ENCODE measurements at places on chromosomes 1 and 21.

DNA sequence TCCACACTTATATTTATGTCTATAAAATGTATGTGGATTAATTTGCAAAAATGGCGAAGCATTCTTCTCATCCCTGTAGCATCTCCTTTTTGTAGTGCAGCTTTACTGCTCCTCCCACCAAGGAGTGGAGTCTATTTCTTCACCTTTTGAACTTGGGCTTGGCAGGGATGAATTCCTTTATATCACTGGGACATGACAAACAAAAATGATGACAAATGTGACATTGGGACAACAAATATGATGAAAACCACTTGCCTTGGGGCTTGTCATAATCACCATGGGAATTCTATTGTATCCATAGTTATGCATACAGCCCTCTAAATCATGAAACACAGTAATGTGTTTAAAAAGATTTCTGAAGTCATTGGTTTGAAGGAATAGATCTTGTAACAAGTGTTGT lies 155.0 kb downstream of the TNFSF18 start:
- DNase-seq: peak; percentile 58

DNA sequence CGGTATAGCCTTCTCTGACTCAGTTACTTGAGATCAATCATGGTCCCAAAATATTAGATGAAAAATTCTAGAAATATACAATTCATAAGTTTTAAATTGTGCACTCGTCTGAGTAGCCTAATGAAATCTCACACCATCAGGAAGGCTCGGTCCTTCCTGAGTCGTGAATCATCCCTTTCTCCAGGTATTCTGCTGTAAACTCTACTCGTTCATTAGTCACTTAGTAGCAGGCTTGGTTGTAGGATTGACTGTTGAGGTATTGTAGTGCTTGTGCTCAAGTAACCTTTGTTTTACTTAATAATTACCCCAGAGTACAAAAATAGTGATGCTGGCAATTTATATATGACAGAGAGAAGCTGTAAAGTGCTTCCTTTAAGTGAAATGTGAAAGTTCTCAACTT lies 238.7 kb downstream of the OLFM3 start:
- no peak for DNase-seq

DNA sequence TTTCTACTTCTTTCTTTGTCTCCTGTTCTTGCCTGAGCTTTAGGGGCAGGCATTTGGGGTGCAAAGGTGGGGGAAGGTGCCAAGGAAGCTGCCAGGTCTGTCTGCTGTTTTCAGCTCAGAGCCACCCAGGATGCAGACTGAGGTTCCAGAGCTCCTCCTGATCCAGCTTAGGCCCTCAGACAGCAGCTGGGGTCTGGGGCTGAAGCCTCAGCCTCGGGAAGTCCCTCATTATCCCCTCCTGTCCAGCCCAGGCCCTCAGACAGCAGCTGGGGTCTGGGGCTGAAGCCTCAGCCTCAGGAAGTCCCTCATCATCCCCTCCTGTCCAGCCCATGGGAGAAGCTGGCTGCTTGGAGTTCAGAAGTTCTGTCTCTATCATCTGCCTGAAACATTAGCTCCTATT lies 257.7 kb upstream of the CSF3R start:
- DNase-seq: no peak

DNA sequence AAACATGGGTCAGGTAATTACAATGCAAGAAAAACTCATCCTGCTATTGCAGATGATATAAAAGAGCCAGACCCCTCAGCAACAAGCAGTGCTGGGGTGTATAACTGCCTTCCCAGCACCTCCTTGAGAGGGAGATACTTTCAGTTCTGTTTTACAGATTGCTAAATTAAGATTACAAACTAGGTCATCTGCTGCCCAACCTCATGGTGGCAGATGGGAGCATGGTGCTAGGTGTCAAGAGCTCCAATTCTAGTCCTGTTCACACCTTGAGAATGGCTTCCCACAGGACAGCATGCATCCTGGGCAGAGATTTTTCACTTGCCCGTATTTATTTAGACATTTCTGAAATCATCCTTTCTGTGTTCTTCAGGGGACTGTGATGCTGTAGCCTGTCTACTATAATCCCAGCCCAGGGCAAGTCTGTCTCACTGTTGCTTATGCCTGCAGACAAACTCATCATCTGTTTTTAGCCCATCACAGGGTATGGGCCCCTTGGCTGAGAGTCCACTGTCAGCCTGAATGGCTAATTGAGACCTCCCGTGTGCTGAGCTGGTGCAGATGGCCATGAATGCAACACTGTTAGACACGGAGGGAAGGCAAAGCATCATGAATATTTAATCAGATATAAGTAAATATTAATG lies 40.2 kb upstream of the PBX1 start:
- DNase-seq: no peak

- DNase-seq: no peak
Measured at GRCh38 chr1:11708554-11709350, 17.2 kb downstream of the DRAXIN start.

- DNase-seq: no peak
Measured at GRCh38 chr21:38942748-38943211, 137.1 kb downstream of the ETS2 start.

GRCh38 chr1:26349188-26349876 lies 4.6 kb downstream of the CRYBG2 start:
- peak; percentile 96 for DNase-seq

DNA sequence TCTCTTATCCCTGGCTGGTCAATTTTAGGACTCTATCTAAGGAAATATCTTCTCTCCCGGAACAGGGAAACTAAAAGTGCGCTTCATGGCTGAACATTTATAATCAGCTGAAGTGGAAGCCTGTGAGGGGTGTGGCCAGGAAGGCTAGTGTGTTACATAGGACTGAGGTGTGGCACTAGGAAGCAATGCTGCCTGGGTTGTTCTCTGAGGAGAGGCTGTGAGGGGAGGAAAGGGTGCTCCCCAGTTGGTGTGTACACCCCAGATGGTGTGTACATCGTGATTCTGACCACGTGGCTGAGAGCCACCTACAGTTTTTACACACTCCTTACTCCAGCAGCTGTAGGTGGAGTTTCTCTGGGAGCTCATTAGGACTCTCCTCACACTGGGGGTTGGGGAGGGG lies 16.3 kb downstream of the NTPCR start:
- DNase-seq: no peak

GRCh38 chr1:225182716-225183115 lies 245.1 kb downstream of the LBR start:
- no peak for DNase-seq

- no peak for DNase-seq
Measured at GRCh38 chr1:52593495-52593894, 8.7 kb upstream of the GPX7 start.

GRCh38 chr1:241356187-241356518 lies 852 bp downstream of the RGS7 start:
- no peak for DNase-seq

DNA sequence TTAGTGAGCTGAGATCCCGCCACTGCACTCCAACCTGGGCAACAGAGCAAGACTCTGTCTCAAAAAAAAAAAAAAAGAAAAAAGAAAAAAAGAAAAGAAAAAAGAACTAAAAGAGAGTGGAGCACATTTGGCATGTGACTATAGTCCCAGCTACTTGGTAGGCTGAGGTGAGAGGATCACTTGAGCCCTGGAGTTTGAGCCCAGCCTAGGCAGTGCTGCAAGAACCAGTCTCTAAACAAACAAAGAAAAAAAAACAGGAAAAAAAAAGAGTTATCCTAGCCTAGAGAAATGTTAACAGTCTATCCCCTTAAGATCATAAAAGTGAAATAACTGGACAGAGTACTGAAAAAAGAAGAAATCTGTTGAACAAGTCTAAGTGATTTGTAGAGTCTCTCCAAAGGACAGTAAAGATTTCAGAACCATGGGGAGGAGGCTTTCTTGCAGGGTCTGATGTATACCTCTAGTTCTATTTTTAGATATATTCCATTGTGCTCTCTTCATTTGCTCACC lies 4.5 kb upstream of the PRDX1 start:
- no peak for DNase-seq

DNA sequence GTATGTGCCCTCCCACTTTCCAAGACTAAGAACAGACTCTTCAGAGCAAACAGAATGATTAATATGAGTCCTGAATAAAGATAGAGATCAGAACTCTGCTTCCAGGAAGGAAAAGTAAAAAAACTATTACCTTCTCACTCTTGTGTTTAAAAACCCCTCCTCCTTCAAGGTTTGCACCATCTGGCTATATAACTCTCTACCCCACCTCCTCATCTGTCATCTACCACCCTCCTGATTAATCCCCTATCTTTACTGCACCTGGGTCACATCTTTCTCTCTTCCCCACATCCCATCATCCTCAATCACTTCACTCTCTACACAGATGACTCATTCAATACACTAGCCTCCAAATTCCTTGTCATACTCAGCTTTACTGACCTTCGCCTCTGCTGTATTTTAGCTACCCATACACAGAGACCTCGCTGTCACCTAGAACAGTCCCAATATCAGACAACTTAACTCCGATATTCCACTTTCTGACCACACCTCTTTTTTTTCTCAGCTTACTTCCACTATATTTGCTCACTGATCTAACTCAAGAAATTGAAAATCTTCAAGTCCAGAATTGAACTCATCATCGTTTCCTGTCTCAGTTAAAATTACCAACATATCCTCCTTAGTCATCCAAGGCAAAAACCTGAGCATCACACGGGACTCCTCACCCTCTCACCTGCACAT lies 3.7 kb downstream of the SCMH1 start:
- peak; percentile 65 for DNase-seq

DNA sequence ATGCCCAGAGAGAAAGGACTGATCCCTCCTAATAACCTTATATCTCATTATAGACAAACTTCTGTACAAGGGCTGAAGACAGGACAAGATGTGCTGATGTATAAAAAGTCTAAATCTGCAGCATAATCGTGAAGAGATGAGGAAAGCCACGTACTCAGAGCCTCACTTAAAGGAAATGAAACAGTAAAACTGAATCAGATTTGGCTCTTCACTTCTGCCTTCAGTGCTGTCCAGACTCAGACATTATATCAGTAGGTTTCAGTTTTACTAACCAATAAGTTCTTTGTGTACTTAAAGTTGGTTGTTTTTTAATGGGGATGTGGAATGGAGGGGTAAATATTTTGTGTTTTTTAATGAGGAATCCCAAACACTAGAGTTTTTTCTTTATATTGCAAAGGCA lies 45.3 kb upstream of the RGS1 start:
- peak; percentile 53 for DNase-seq

- peak; percentile 33 for DNase-seq
Measured at GRCh38 chr1:99886841-99887240, 36.7 kb downstream of the AGL start.

GRCh38 chr1:162074276-162075005 lies 5.0 kb downstream of the NOS1AP start:
- peak; percentile 51 for DNase-seq
